ENCODE measurements at places on chromosomes 2 and 18. TPM values are rescaled to one million over a fixed set of nuclear protein-coding genes. Genes with fewer than 3 reads are reported as not detected.

GNLY gene
- total RNA-seq = not detected

SLC23A3 gene
- total RNA-seq = 8.1 TPM

UGT1A4 gene
- not detected for total RNA-seq

GPR75 gene
- total RNA-seq = 1.5 TPM

LYG2 gene
- total RNA-seq = not detected

LTBP1 gene
- total RNA-seq = 565 TPM

Measured in smooth muscle cell of the pulmonary artery (primary cell).